ENCODE measurements at places on chromosomes 4 and X.

DNA sequence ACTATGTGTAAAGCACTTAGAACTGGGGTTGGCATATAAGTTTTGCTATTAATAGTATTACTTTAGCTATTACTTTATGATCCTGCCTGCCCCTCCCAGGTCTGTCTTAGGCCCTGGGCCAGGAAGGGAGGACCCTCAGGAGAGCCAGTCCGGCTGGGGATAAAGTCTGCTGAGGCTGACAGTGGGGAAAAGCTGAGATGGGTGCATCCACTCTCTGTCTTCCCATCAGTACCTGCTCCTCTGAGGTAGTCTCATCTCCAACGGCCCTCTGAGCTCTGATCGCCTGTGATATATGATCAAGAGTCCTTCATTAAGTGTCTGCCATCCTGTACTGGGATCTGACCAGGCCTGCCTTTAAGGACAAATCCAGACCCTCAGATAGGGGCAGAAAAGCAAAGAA, 156.5 kb upstream of the PJA1 start:
- no peak for DNase-seq

- no peak for DNase-seq
Measured at GRCh38 chr4:130640592-130640991, 1544.6 kb downstream of the C4orf33 start.

- no peak for DNase-seq
Measured at GRCh38 chr4:169902658-169903345, 123.4 kb downstream of the MFAP3L start.

GRCh38 chr4:24742773-24743172, 52.6 kb upstream of the SOD3 start:
- DNase-seq = no peak

DNA sequence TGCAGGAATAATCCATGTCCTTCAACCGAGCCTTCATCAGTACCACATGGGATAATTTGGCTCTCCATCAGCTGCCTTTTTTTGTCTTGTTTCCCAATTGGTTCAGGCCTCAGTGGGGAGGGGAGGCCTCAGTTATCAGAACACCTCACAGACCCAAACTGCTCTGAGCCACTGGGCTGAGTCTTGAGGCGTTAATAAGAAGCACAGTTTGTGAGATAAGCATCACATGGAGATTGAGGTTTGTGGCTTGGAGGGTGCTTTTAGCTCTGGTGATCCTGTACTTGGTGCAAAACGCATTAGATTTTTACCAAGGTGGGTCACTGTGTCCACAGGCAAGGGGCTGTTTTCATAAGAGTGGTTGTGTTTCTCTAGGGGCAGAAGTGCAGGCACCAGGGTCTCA, 82.8 kb upstream of the HPF1 start:
- DNase-seq = no peak

GRCh38 chr4:53619431-53619830, 28.1 kb upstream of the LNX1 start:
- no peak for DNase-seq

GRCh38 chr4:101644516-101644915, 146.0 kb upstream of the BANK1 start:
- DNase-seq = no peak

DNA sequence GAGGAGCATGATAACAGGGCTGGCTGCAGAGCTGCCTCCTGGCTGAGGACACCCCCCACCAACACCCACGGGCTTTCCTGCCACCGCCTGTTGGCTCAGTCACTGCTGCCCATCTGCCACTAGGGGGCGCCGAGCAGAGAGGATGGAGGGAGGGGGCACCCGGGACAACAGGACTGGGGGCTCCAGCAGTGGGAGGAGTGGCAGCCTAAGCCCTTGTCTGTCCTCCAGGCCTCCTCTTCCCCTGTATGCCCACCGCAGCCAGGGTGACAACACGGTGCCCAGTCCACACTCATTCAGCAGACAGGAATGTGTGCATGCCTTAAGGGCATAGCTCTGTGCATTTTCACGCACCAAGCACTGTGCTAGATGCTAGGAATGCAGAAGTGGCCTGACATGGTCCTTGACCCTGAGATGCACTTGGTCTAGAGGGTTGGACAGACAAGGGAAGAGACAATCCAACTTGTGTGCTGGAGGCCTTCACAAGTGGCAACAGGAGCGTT, 149.9 kb downstream of the AMMECR1 start:
- peak; percentile 7 for DNase-seq

- no peak for DNase-seq
Measured at GRCh38 chrX:69987691-69988090, 62.0 kb downstream of the AWAT2 start.

- peak; percentile 68 for DNase-seq
Measured at GRCh38 chr4:80335554-80336358, at the start of gene CFAP299. Gene CFAP299, plus strand, starts transcription at chr4:80335730.

DNA sequence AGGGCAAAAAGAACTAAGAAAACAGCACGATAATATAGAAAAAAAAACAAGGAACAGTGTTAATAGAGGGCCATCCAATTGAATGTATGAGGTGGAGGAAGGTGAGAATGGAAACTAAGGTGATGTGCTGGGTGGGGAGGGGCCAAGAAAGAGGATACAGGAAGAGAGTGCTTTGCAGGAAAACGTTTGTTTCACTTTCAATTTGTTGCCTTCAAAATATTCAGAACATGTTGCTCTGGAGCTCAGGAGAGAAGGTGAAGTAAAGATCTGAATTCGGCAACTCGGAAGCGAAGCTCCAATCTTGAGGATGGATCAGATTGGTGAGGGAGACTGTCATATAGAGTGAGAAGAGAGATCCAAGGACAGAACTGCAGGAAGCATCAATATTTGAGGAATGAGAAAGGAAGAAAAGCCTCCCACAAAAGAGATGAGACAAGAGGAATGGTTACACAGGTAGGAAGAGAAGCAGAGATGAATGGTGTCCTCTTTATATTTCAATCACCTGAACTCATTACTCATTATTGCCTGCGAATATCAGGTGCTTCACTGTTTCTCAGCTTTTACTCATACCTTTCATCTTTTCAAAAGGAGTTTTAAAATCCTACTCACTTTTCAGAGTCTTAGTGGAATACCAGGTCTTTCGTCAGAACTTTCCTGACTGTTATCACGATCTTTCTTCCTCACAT, 14.7 kb upstream of the SEC24D start:
- no peak for DNase-seq

DNA sequence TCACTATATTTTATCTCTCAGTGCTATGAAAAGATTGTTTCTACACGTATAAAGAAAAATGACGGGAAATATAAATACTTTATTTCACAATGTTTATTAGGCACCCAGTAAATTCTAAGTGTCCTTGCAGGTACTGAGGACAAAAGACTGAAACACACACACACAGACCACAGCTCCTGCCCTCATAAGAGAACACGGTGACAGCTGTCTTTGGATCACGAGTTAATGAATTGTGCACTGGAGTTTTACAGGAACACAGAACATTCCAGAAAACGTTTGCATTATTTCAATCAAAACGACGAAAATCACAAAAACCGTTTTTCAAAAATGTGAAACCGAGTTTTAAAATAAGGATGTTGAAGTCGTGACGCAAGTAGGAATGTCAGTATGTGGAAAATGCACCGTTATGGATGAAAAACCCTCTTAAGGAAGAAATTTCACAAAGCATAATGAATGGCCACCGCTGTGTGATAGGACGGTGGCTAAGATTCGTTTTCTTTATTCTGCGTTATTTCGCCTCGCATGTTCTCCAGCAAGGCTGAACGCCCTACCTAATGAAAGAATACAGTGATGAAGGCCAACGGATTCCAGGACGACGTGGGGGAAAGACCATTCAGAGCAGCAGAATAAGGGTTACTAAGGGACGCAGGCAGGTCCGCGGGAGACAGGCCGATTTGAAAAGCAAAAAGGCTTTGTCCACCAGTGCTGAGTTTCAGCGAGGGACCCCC, 24.2 kb downstream of the FAM156A start:
- DNase-seq = no peak

DNA sequence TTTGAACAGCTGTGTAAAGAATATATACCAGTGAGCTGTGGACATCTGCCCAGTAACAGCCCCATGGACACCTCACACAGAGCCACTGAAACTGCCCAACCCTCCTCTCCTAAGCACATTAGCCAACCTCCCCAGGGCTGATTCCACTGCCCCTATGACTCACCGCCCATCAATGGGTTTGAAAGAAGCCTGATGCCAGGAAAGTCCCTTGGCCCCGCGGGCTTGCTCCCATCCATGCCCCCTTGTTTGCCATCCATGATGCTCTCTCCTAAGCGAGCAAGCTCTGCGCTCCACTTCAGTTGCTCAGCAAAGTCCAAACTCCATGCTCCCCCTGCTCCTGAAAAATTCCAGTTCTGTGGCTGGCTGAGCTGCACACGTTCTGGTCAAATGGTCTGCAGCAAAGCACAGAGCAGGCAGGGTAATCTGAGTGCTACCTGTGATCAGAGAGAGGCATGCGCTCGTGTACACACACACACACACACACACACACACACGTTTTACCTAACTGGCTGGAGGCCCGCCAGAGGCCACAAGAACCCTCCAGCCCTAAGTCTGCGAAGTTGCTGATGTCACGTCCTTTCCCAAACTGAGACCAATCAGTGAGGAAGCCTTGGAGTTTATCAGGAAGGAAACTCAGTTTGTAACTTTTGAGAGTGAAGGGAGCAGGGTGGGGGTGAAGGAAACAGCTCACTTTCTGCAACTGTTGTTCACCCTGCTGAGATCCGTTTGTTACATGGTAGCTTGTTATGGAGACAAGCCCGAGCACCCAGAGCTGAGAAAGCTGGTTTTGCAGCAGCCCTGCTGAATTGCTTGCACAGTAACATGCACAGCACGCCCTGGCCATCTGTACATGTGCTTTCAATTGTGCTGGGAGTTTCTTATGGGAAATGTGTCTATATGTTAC, at the start of gene ASB9:
ASB9 (minus strand) TSS at position 466 of the 904 bp plus-strand sequence; CDS start at position 257, 209 bp downstream.
- no peak for DNase-seq

DNA sequence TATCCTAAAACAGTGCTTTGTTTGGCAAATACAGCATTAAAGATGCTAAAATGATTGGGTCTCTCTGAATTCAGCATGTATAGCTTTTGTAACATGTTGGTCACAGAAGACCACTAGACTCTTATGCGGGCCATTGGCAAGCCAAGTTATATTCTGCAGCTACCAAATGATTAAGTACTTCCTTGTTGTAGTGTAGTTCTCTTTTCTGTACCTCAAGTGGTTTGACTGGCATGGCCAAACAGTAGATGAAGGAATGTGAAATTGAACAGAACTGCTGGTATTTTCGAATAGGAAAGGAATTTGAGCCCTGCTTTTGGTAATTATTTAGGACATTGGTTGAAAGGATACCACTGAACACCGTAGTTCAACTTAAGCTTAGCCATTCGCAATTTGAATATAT, 193.9 kb upstream of the GPC4 start:
- no peak for DNase-seq

DNA sequence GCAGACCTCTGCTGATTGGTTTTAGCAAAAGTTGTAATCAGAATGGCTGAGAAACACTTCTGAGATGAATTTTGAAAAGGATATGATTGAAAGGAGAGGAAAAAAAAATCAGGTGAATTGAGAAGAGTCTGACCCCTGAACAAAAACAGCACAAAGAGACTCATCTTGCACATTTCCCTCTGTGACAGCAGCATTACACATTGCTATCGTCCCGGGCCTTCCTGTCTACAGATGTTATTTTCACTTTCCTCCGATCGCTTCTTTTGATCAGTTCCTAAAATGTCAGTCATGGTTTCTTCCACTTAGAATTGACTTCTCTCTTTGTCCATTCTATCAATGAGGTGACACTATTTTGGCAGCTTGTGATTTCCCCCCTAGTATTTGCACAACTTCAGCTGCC, 262.6 kb downstream of the GPC3 start:
- DNase-seq = no peak

DNA sequence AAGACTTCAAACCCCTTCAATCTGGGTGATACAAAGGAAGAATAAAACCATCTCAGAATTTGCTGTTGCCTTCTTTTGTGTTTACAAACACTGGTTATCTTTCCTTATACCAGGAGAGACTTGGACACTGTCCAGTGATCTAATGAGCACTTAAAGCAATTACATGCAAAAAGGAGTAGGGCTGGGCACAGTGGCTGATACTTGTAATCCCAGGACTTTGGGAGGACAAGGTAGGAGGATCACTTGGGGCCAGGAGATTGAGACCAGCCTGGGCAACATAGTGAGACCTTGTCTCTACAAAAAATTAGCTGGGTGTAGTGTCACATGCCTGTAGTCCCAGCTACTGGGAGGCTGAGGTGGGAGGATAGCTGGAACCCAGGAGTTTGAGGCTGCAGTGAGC, 95.7 kb upstream of the DRD5 start:
- DNase-seq = no peak

GRCh38 chr4:77859256-77859655, 3.4 kb upstream of the MRPL1 start:
- DNase-seq = no peak

- no peak for DNase-seq
Measured at GRCh38 chr4:173490256-173490655, 39.8 kb downstream of the HAND2 start.

- peak; percentile 85 for DNase-seq
Measured at GRCh38 chr4:40283968-40284367, 51.2 kb upstream of the CHRNA9 start.

DNA sequence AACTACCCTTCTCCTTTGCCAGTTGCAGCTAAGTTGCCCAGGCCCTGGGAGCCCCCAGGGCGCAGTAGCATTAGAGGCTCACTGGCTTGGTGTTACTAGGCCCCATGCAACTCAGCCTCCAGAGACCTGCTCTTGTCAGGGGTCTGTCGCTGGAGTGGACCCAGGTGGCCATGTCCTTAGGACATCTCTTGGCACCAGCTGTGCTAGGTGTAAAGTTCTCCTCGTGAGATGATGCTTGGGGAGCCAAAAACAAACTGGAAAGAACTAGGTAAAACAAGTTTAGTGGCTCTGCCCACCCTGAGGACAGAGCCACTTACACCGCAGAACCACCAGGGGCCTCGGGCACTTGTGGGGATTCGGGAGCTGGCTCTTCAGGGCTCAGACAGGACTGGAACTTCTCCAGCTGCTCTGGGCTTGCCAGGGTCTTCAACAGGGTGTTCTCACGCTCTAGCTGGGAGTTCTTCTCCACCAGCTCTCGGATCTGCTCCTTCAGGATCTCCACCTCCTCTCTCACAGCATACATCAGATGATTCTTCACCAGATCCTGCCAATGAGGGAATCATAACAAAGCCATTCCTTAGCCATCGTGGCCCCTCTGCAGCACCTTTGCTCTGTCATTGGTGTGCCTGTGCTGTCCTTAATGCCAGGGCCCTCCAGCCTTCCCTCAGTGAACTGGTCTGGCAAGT, 61.2 kb downstream of the TSC22D3 start:
- no peak for DNase-seq

- no peak for DNase-seq
Measured at GRCh38 chrX:153527208-153527607, 9.8 kb downstream of the ATP2B3 start.

GRCh38 chr4:143344774-143345173, 8.1 kb downstream of the GAB1 start:
- DNase-seq = no peak
